PC-9 (cell line): ENCODE measurements at places on chromosomes 6 and 20. TPM values are rescaled to one million over a fixed set of nuclear protein-coding genes. Genes with fewer than 3 reads are reported as not detected.

The EYS gene
- total RNA-seq, result not detected in 2 replicates

The BYSL gene
- 33.0 and 36.5 TPM in 2 replicates for total RNA-seq

The HEY2 gene
- 0.15 TPM in 1 of 2 replicates, not detected in the other for total RNA-seq

The MTRF1L gene
- 5.7 and 8.0 TPM in 2 replicates for total RNA-seq

The TRAPPC3L gene
- total RNA-seq, result not detected in 2 replicates

The DOK5 gene
- total RNA-seq, result not detected in 2 replicates
